ENCODE measurements at places on chromosomes 1 and 21.

- no peak for DNase-seq
These were observed 35.6 kb upstream of the GRHL3 start for GRCh38 chr1:24283326-24284155.

DNA sequence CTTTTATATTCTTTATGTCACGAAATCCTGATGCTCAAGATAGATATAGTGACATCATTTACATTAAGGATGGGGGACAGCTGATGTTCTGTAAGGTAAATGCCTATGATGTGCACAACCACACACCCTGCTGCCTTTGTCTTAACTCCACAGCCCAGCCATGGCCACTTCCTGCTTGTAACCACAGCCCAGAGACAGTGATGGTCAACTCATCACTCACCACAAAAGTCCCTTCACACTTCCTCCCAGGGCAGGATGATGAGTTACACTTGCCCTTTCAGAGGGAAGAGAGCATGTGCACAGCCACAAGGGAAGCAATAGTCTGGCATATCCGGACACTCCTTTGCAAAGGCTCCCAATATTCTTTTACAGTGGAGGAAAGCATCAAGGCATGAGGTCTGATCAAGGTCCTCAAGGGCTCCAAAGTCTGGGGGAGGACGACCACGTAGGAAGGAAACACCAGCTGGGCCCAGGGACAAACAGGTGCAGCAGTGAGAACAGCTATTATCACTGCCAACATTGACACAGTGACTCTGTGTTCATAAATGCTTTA lies 53.8 kb downstream of the PLPP3 start:
- DNase-seq = no peak

GRCh38 chr1:157096881-157097280 lies 2.7 kb downstream of the ETV3L start:
- DNase-seq = no peak

DNA sequence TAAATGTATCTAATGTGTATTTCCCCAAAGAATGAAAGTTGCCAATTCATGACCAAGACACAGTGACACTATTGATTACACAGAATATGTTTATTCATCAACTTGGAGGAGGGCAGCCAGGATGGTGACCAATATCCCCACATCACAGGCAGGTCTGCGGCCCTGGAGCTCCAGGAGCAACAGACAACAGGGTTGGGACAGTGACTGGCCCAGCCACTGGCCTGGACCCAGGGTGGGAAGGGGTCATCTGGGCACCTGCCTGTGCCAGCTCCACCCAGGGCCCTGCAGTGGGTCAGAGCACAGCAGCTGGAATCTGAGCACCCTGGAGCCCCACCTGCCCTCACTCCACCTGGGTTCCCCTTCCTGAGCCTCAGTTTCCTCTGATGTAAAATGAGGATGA lies 466.1 kb downstream of the MATN1 start:
- DNase-seq = no peak

DNA sequence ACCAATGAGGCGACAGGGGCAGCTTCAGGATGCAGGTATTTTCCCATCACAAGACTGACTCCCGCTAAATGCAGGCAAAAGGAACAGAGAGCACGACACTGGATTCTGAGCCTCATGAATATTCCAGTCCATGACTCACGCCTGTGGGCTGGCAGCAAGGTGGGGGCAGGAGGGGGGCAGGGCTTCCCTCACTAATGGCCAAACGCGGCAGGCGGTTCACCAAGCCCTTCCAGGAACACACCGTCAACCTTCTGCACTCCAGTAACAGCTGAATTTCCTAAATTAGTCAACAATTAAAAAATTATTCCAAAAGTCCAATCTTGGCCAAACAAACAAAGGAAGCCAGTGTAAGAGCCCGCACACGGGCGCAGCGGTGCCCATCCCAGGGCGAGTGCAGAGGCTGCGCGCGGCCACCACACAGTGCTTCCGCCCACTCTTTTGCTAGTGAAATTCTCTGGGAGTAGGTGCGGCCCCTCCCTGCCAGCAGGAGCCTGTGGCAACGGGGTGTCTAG lies 12.5 kb upstream of the GPR153 start:
- no peak for DNase-seq

GRCh38 chr1:202159534-202160371 lies 649 bp downstream of the PTPN7 start:
- peak; percentile 67 for DNase-seq

Data from stimulated activated CD4-positive, alpha-beta T cell treated with anti-CD3 and anti-CD28 coated beads, Interleukin-12 subunit alpha, Interleukin-12 subunit beta, amount 100 ng/mL, for 4 hours (primary cell).